ENCODE measurements at places on chromosomes 11 and 22. TPM values are rescaled to one million over a fixed set of nuclear protein-coding genes. Genes with fewer than 3 reads are reported as not detected.

PTPRCAP gene
- 0.24 TPM for total RNA-seq

MS4A15 gene
- total RNA-seq, result not detected

UBQLN3 gene
- not detected for total RNA-seq

CNGA4 gene
- 0.03 TPM for total RNA-seq

TENM4 gene
- total RNA-seq, result 0.02 TPM

OR52N4 gene
- not detected for total RNA-seq

RFPL2 gene
- 0.07 TPM for total RNA-seq

SHANK3 gene
- 3.0 TPM for total RNA-seq

EPS8L2 gene
- 77.4 TPM for total RNA-seq

GGTLC3 gene
- not detected for total RNA-seq

GVQW3 gene
- total RNA-seq, result 1.2 TPM

KCTD14 gene
- total RNA-seq, result 1.8 TPM

DPP3 gene
- 53.5 TPM for total RNA-seq

GRIA4 gene
- not detected for total RNA-seq

SLC5A1 gene
- not detected for total RNA-seq

FZD4 gene
- 1.1 TPM for total RNA-seq

UCP3 gene
- 1.3 TPM for total RNA-seq

HBG2 gene
- not detected for total RNA-seq

APOL6 gene
- total RNA-seq, result 2.1 TPM

PDGFD gene
- total RNA-seq, result 7.7 TPM

OR4A47 gene
- not detected for total RNA-seq

OR4B1 gene
- total RNA-seq, result not detected

HIC2 gene
- total RNA-seq, result 2.7 TPM

JHY gene
- total RNA-seq, result 3.3 TPM

PRODH gene
- total RNA-seq, result 0.51 TPM

SLC43A3 gene
- 0.70 TPM for total RNA-seq

CDC42EP2 gene
- 13.4 TPM for total RNA-seq

DCHS1 gene
- total RNA-seq, result 0.06 TPM

ANKRD49 gene
- total RNA-seq, result 6.6 TPM

TMEM151A gene
- 3.3 TPM for total RNA-seq

TSKU gene
- 200 TPM for total RNA-seq

P4HA3 gene
- 45.2 TPM for total RNA-seq

FANCF gene
- 7.6 TPM for total RNA-seq

SORL1 gene
- total RNA-seq, result 1.7 TPM

TTC17 gene
- total RNA-seq, result 30.3 TPM

MS4A13 gene
- not detected for total RNA-seq

MRTFA gene
- 47.9 TPM for total RNA-seq

STK33 gene
- 4.4 TPM for total RNA-seq

TAF1D gene
- total RNA-seq, result 94.6 TPM

JAM3 gene
- 4.0 TPM for total RNA-seq

SLC22A24 gene
- total RNA-seq, result not detected

ADAMTS15 gene
- 7.5 TPM for total RNA-seq

MS4A5 gene
- total RNA-seq, result not detected

CADM1 gene
- 16.1 TPM for total RNA-seq

DEUP1 gene
- not detected for total RNA-seq

ATF4 gene
- 310 TPM for total RNA-seq

MS4A3 gene
- not detected for total RNA-seq

MYOD1 gene
- not detected for total RNA-seq

YPEL4 gene
- 0.27 TPM for total RNA-seq

SLC22A25 gene
- total RNA-seq, result not detected

PSMC3 gene
- total RNA-seq, result 196 TPM

GAL3ST1 gene
- 8.0 TPM for total RNA-seq

SCARF2 gene
- total RNA-seq, result 1.4 TPM

FXYD2 gene
- 19.3 TPM for total RNA-seq

FAM181B gene
- 0.10 TPM for total RNA-seq

OR52K2 gene
- total RNA-seq, result not detected

PLAAT5 gene
- not detected for total RNA-seq

All from A549 treated with CORT108297 at 1 μM for 4 hours (cell line).